ENCODE measurements at places on chromosomes 11 and 22. TPM values are rescaled to one million over a fixed set of nuclear protein-coding genes. Genes with fewer than 3 reads are reported as not detected.

- no peak for DNase-seq
These were observed 2.9 kb upstream of the ABCC8 start for GRCh38 chr11:17479284-17480214.

DNA sequence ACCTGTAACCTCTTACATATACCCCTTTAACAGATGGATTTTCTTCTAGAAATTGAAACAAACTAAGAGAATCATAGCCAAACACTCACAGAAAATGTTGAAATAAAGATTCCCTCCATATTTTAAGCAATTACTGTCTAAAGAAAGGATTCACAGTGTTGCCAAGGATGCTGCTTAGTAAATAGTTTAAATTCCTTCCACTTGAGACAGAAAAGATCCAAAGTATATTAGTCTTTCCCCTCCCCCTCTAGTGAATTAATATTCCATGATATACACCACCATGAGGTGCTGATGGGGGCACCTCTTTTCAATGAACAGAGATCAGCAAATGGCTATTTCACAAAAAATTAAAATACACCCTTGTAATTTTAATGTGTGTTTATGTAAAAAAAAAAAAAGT, 186.8 kb downstream of the SOX6 start:
- DNase-seq, result no peak

- no peak for DNase-seq
These were observed 67.0 kb downstream of the BCL2L13 start for GRCh38 chr22:17705546-17705945.

- DNase-seq, result no peak
These were observed 125.4 kb downstream of the CCDC34 start for GRCh38 chr11:27237643-27238042.

- no peak for DNase-seq
These were observed 100.2 kb upstream of the GAL start for GRCh38 chr11:68584097-68584496.

Gene C11orf52
- total RNA-seq, result 3.1 TPM
